Naive thymus-derived CD4-positive, alpha-beta T cell (primary cell): ENCODE measurements at places on chromosomes 6 and 20. TPM values are rescaled to one million over a fixed set of nuclear protein-coding genes. Genes with fewer than 3 reads are reported as not detected.
A peak's percentile ranks its signal among the peaks of the same experiment; 100 is the strongest.

The MDFI gene
- not detected in 2 replicates for total RNA-seq

- peak overlapping the region; percentile 41 for H3K27ac ChIP-seq
- peaks cover 63% of the 10 kb centered on the region for H3K4me1 ChIP-seq
- H3K4me3 ChIP-seq, result peak overlapping the region; percentile 30
- H3K27me3 ChIP-seq, result no peaks in the 10 kb centered on the region
Observed at GRCh38 chr6:154229786-154230185, 126.8 kb downstream of the IPCEF1 start.

- H3K4me3 ChIP-seq, result no peak overlapping the region
- no peak overlapping the region for H3K27ac ChIP-seq
- no peaks in the 10 kb centered on the region for H3K36me3 ChIP-seq
- no peaks in the 10 kb centered on the region for H3K4me1 ChIP-seq
- no peak for DNase-seq
Observed at GRCh38 chr6:72720464-72720863, 98.6 kb downstream of the KCNQ5 start.

DNA sequence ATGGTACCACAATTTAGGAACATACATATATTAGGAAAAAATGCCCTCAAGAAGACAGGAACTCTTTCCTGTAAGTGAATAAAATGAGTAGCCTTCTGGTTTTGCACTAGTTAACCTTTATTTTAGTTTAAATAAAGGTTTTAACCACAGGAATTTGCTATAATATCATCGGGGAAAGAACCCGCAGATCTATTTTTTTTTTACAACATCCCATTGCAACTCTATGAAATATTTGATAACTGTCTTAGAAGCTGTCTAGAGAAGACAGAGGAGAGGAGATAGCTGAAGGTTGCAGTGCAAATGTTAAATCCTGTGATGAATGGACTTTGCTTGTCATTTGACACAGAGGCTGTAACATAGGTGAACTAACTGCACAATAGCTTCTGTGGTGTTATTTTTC is 69.5 kb downstream of the TINAG start:
- no peak overlapping the region for H3K27ac ChIP-seq
- DNase-seq, result no peak
- no peak overlapping the region for H3K4me3 ChIP-seq
- H3K4me1 ChIP-seq, result no peaks in the 10 kb centered on the region
- H3K36me3 ChIP-seq, result no peaks in the 10 kb centered on the region

The GPR6 gene
- not detected for total RNA-seq

DNA sequence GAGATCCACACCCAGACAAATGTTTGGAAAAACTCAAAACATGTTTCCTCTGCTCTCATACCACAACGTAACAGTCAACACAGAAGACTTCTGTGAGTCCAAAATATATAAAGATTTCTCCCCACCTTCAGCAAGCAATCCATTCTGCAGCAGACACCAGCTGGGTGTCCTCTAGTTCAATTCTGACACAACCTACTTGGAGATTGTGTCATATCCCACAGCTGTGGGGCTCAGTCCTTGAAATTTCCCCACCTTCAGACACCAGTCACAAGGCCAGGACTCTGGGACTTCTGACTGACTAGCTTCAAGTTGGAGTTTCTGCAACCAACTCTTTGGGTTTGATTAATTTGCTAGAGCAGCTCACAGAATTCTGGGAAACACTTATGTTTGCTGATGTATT is 244.8 kb upstream of the CDYL start:
- H3K27me3 ChIP-seq, result no peaks in the 10 kb centered on the region
- no peak for DNase-seq
- H3K4me3 ChIP-seq, result no peak overlapping the region
- H3K27ac ChIP-seq, result no peak overlapping the region
